Stimulated activated CD8-positive, alpha-beta memory T cell treated with anti-CD3 and anti-CD28 coated beads, Interleukin-15, amount 100 ng/mL, for 1 hour (primary cell): ENCODE measurements at places on chromosomes 1 and 21.

GRCh38 chr1:211478801-211479578, 13.0 kb downstream of the RD3 start:
- no peak for DNase-seq

GRCh38 chr21:43867948-43868347, 2.9 kb downstream of the AGPAT3 start:
- DNase-seq: no peak

GRCh38 chr1:86352086-86352485, 44.0 kb downstream of the ODF2L start:
- no peak for DNase-seq

- no peak for DNase-seq
Observed at GRCh38 chr1:104646233-104646632, 896.5 kb downstream of the AMY1C start.

DNA sequence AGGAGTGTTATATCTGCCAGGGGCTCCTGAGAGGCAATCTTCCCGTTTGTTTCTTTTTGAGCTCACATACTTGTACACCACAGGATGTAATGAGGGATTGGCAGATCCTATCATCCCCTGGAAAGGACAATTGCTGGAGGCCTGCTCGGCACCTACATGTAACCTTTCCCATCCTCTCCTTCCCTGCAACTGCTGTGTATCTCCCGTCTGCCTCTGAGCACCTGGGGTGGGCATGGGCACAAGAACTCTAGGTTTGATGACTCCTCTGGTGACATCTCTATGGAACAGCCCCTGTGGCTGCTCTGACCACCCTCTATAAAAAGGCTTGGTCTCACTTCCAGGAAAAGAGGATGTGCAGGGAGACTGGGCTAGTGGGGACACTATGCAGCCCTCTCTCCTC, 25.0 kb upstream of the SMIM12 start:
- no peak for DNase-seq
